CD4-positive, alpha-beta memory T cell (primary cell): ENCODE measurements at places on chromosomes 6 and 20. TPM values are rescaled to one million over a fixed set of nuclear protein-coding genes. Genes with fewer than 3 reads are reported as not detected.

Gene ECT2L
- total RNA-seq = not detected

Gene PRPH2
- not detected for total RNA-seq

Gene CEP250
- 71.3 TPM for total RNA-seq

- H3K27me3 ChIP-seq = no peaks in the 10 kb centered on the region
- H3K36me3 ChIP-seq = no peaks in the 10 kb centered on the region
- DNase-seq = no peak
- no peak overlapping the region for H3K4me3 ChIP-seq
- H3K4me1 ChIP-seq = no peaks in the 10 kb centered on the region
- H3K27ac ChIP-seq = no peak overlapping the region
Observed at GRCh38 chr20:8711501-8711900, 357.4 kb upstream of the PLCB4 start.

DNA sequence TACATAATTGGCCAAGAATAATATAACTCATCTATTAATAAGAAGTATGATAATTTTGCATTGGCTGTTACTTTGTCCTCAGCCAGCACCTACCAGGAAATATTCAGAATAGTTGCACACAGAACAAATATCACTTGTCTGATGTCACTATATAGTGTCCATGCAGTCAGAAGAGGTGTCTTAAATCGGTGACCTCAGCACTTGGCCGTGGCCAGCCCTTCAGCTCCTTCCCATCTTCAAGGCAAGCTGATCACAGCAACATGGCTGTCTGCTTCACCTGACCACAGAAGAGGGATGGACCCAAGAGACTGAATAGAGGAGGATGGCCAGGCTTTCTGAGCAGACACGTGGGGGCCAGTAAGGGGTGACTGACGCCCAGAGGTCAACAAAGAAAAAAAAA is 22.2 kb downstream of the PDE10A start:
- H3K36me3 ChIP-seq = no peaks in the 10 kb centered on the region
- H3K27me3 ChIP-seq = no peaks in the 10 kb centered on the region
- H3K27ac ChIP-seq = no peak overlapping the region
- DNase-seq = no peak
- H3K4me1 ChIP-seq = no peaks in the 10 kb centered on the region

DNA sequence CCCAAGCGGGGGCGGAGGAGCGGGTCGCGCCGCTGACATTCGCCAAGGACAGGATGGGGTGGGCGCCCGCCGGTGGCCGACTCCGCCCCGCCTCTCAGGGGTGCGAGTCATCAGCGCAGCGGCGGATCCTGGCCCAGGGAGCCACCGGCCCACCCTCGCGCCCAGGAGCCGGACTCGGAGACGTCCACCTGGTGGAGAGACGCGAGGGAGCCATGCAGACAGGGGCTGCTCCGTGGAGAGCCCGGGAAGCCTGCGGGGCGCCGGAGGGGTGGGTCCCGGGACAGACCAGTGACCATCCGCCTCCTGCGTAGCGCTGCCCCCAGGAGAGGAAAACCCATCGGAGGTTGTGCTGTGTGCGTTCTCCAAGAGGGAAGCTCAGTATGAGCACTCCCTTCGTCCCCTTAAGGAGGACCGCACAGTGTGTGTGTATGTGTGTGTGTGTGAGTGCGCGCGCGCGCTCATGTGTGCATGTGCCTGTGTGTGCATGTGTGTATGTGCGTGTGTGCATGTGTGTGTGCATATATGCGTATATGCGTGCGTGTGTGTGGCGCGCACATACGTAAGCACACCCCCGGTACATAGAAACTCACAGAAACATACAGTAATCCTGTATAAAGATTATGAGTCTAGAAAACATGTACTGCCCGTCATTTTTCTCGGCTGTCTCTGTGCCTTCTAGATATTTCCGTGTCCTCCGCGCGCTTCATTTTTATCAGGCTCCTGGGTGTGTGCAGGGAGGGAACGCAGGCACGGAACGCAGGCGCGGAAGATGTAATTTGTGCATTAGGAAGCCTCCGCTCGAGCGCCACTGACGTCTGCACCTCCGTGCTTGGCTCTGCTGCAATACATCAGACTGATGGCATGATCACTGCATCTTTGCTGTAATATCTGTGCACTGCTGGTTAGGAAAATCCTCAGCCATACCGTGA is 158.9 kb downstream of the TBXT start:
- no peak overlapping the region for H3K4me3 ChIP-seq
- no peak for DNase-seq
- no peaks in the 10 kb centered on the region for H3K36me3 ChIP-seq

DNA sequence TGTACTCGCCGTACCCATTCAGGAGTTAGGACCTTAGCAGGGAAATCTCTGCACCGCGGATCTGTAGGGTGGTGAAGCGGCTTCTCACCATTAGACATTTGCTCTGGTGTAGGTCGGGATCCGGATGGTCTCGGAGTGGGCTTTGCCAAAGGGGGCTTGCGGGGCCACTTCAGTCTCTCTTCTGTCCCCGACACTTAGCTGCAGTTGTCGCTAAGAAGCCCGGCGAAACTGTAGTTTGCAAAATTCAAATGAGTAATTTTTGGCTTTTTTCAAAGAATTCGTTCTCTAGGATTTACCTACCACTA is 433 bp downstream of the QRSL1 start:
- peak overlapping the region; percentile 74 for H3K27ac ChIP-seq
- H3K36me3 ChIP-seq = no peaks in the 10 kb centered on the region
- no peak for DNase-seq
- peaks cover 23% of the 10 kb centered on the region for H3K4me1 ChIP-seq
- H3K27me3 ChIP-seq = no peaks in the 10 kb centered on the region
